H9 (cell line): ENCODE measurements at places on chromosomes 11 and 22.
A peak's percentile ranks its signal among the peaks of the same experiment; 100 is the strongest.

- no peak for DNase-seq
Observed at GRCh38 chr22:48227341-48228018, 1465.0 kb downstream of the TBC1D22A start.

DNA sequence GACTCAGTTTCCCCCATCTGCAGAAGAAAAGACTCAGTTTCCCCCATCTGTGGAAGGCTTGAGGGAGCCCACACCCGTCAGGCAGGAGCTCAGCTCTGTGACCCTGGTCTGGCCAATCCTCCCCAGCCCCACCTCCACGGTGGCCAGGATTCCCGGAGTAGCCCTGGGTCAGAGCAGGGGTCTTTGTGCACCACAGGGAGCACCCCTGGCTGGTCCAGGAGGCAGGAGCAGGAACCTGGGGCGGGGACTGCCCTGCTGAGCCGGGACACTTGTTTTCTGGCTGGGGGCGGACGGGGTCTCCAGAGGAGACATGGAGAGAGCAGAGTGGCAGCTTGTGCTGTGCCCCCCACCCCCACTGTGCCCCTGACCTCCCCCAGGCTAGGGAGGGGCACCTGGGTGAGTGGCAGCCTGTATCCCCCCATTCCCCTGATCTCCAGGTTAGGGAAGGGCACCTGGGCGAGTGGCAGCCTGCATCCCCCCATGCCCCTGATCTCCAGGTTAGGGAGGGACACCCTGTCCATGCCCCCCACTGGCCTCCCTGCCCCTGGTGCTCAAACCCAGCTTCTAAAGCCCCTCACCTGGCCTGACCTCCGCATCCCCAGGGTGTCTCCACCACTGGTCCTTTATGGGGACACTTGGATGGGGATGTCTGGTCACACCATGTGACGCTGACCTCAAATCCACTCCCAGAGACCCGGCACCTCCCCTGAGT is 18.8 kb downstream of the IL17REL start:
- no peak for DNase-seq

- no peak for DNase-seq
Observed at GRCh38 chr22:38345782-38346181, 28.5 kb upstream of the CSNK1E start.

DNA sequence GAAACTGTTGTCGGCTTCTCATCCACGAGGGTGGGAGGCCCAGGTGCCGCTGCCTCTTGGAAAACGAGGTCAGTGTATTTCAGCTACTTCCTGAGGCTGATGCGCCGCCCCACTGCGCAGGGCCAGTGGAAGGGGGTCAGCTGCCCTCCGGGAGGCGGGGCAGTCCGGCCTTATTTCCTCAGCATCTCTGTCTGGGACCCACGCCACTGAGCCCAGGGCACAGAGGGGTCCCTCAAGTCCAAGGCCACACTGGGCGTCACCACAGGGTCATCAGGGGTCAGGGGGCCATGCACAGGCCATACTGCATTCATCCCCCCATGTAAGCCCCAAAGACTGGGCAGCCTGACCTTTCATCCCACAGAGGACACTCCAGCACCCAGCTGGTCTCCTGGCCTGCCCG is 12.1 kb downstream of the RTN4R start:
- no peak for DNase-seq

GRCh38 chr11:35223371-35223796 is 84.4 kb downstream of the CD44 start:
- DNase-seq = no peak

- no peak for DNase-seq
Observed at GRCh38 chr11:99881610-99882009, 805.5 kb upstream of the ARHGAP42 start.

DNA sequence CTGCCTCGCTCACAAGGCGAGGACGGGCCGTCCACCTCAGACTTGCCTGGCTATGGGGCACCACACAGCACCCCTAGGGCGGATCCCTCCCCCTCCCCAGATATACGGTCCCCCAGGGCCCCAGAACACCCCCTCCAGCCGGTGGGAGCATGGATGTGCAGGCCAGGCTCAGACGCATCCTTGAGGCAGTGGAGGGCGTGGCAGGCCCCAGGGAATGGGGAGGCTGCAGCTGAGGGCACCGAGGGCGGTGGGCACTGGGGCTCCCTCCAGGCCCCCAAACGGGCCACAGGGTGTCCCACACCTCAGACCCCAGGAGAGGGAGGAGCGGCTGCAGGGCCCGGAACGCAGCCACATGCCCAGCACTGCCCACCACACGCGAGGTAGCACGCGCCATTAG is 12.1 kb downstream of the TTLL8 start:
- no peak for DNase-seq

DNA sequence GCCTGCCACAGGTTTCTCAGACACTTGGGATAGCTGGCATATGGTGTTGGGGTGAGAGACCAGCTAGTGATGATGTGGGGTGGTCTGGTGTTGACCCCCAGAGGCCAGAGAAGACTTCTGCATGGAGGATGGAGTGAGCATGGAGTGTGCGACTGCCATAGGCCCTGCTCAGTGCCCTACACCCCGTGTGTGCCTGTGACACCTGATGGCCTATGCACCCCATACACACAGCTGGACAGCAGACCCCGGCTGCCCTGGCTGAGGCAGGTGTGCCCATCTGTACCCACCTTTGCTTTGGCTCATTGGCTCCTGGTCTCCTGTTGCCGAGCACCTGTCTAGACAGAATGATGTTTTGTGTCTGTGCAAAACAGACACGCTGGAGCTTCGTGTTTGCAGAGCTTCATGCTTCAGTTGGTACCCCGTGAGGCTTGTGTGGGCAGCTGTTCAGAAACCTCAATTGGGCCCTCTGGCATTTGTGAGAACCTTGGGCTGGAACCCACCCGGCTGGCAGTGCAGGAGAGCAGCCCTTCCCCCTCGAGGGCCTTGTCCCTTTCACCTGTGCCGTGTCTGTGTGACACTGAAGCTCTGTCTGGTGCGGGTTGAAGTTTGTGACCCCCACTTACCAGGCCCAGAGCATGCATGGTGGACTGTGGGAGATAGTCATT is 27.6 kb downstream of the BCR start:
- DNase-seq = no peak

- no peak for DNase-seq
Observed at GRCh38 chr11:134385774-134386565, 26.1 kb downstream of the B3GAT1 start.

- DNase-seq = no peak
Observed at GRCh38 chr11:116527180-116527991, 245.4 kb downstream of the BUD13 start.

- DNase-seq = no peak
Observed at GRCh38 chr11:61717286-61718033, 35.0 kb upstream of the MYRF start.

- DNase-seq = no peak
Observed at GRCh38 chr11:84497981-84498411, 1129.1 kb downstream of the DLG2 start.

DNA sequence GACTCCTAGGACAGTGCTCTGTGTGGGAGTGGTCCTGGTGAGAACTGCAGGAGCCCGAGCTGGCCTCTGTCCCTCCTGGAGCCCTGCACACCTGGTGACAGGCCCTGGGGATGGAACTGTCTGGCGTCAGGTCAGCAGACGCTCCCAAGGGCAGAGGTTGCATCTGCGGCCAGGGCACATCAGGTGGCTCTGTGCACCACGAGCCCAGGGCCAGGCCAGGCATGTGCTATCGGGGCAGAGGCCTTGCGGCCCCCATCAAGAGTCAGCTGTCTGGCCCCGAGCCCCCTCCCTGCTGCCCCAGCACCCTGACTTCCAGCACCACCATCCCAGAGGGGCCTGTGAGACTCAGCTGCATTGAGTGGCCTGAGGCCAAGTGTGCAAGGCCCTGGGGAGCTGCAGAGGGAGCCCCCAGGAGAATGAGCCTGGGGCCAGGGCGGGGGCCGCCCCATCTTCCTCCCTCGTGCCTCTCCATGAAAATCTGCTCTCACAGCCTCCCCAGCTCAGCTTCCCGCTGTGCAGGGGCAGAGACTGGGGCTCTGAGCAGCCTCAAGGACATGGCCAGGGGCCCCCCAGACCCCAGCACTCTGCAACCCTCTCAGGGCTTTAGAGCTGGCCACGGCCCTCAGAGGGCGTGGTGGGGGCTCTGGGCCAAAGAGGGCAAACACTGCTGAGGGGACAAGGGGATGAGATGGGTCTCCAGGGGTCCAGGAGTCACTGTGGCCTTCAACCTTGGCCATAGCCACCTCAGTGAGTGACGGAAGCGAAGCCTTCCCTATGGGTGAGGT is 56.4 kb downstream of the RTL6 start:
- DNase-seq = peak; percentile 8

DNA sequence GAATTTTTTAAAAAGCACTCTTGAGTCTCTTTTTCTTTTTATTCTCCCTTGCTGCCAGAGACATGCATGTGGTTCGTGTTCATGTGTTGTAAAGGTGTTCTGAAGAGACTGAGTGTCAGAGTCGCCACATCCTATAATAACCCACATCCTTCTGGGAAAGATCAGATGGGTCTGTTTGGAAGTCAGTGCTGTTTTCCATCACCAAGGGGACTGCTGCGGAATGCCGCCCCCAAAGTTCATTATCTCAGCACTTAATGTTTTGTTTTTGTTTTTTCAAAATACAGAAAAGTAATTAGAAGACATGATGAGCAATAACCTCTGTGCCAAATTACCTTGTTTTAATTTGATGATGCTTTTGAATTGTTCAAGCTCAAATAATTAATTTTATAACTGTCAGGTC is 56.9 kb upstream of the EIF3M start:
- no peak for DNase-seq

GRCh38 chr11:19511413-19512183 is 201.0 kb upstream of the NAV2 start:
- no peak for DNase-seq

DNA sequence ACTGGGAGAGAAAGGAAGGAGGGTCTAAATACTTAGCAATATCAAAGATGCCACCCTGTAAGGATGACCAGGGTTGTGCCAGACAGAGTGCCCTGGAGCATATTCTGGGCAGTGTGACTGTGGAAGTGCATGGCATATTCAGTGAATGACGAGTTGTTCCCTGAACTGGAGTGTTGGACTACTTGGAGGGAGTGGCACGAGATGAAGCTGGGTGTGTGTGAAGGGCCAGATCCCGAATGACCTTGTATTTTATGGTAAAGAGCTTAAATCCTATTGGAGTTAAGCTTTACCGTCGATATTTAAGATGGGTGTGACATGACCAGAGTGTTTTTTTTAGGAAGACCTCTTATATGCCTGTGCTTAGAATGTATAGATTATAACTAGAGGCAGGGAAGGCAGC is 48.8 kb downstream of the STIM1 start:
- no peak for DNase-seq

DNA sequence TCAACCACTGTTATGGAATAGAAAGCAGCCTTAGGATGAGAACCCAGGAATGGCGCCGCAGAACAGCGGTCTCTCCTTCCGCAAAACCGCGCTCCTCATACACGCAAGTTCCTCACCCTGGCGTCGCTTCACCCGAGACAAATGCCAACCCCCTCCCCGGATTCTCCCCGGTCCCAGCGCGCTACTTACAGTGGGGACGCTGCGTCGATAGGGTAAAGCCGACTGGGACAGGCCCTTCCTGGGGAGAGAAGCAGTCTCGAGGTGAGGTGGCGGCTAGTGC is 287 bp downstream of the RPS13 start:
- no peak for DNase-seq

GRCh38 chr22:37894939-37895670 is 11.0 kb upstream of the MICALL1 start:
- DNase-seq = peak; percentile 75

DNA sequence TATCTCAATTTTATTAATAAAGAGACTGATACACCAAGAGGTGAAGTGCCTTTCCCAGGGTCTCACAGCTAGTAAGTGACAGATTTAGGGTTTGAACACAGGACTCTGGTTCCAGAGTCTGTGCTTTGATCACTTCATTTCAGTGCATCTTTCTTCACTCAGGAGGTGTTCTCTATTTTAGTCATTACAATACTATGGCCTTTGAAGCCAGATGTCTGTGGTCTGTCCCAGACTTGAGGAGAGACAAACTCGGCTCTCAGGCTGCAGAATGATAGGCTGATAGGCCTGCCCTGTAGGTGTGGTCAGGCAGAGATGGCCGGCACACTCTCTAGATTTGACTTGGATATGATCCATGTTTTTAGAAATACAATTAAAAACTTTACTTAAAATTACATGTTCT is 478.5 kb upstream of the CCDC90B start:
- no peak for DNase-seq

DNA sequence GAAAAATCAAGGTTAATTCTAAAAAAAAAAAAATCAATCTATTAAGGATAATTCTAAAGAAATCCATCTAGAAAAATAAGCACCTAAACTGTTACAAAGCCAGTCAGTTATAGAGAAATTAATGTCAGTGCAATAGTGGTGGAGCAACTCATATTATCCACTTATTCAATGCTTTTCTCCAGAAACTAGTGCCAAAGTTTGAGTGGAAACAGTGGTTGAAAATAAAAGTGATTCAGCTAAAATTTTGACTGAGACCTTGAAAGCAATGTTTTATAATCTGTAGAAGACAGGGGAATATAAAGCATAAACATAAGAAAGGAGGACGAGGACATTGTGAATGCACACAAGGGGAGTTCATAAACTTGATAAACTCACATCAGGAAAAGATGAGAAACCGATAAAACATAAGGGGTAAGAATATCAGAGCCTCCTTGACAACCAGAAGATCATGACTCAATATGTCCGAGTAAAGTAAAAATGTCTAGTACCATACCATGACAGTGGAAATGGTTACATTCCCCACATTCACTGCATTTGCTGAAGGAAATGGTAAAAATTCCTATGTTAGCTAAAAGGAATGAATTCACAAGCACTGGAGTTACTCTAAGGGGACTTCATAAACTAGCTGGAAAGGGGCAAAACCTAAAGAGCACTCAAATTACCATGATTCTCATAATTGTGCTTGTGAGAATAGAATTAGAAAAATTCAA is 58.7 kb upstream of the SLC5A12 start:
- DNase-seq = no peak

DNA sequence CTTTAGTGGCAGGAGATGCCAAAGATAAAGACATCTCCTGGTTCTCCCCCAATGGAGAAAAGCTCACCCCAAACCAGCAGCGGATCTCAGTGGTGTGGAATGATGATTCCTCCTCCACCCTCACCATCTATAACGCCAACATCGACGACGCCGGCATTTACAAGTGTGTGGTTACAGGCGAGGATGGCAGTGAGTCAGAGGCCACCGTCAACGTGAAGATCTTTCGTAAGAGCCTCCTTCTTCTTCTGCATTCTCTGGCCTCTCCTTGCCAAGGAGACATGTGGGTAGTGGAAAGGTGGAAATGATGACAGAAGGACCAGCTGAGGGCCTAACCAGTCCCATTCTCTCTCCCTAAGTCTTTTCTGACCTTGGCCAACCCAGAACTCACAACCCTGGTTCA is 110.1 kb upstream of the TTC12 start:
- no peak for DNase-seq

- no peak for DNase-seq
Observed at GRCh38 chr11:49952091-49952490, at the start of gene OR4C13. TSS of gene OR4C13 (plus strand) at chr11:49952391. CDS start at chr11:49952423, 32 bp downstream.

DNA sequence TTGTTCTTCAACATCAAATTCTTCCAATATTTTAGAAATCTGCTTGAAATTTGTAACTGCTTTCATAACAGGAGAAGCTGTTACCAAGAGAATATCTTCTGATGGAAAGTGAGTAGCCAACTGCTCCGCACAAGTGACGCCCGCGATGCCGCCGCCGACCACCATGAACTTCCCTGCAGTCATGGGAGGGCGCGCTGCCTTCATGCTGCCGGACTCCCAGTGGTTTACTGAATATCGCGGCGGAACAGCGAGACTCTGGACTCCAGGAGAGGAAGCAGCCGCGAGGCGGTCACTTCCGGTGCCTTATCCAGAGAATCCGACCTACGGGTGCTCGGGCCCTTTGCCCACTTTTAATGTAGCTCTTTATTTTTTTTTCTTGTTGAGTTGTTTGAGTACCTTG is 190.6 kb downstream of the GUCY1A2 start:
- DNase-seq = no peak
